NCI-H1417 treated with DMSO at 0.1 percent for 48 hours (cell line): ENCODE measurements at places on chromosomes 3 and 15.
A peak's percentile ranks its signal among the peaks of the same experiment; 100 is the strongest.

DNA sequence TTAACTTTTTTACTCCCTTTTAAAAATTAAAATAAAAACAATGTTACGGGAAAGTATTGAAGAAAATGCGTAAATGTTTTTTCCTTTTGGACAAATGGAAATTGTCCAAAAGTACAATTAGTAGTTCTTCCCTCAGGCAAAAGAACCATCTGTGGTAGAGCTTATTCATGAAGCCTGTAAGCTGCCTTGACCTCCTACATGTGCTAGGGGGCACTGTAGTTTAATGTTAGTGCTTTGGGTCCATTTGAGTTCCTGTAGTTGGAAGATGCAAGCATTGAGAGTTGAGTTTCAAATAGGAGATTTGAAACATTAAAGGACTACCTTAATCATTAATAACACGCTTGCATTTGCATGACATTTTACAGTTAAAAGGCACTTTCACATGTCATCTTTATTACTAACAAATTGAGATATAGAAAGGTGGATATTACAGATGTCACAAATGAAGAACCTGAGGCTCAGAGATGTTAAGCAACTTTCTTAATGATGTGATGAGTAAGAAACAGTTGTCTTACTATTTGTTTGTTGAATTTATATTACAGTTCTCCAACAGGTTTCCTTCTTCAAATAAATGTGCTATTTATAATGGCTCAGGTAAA lies 1.8 kb upstream of the ZNF385D start:
- peak; percentile 13 for DNase-seq

GRCh38 chr3:195892105-195893043 lies 16.0 kb downstream of the TNK2 start:
- no peak for DNase-seq

GRCh38 chr15:45801543-45801942 lies 166.7 kb downstream of the SQOR start:
- DNase-seq = no peak

DNA sequence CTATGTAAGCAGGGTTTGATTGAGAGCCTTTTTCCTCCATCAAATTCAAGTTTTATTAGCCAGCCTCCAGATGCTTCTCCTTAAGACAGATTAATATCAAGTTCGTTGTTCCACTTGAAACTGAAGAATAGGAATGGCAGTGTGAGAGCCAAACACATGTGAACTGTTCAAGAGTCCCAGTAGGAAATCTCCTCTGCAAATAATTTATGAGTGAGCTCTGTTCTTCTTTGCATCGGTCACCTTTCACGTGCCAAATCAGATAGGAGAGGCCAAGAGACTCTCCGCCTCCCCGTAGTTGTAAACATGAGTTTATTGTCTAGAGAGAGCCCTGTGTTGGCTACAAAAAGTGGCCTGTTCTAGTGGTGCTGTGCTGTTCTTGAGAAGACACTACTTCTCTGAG lies 372.1 kb upstream of the NR2F2 start:
- no peak for DNase-seq

DNA sequence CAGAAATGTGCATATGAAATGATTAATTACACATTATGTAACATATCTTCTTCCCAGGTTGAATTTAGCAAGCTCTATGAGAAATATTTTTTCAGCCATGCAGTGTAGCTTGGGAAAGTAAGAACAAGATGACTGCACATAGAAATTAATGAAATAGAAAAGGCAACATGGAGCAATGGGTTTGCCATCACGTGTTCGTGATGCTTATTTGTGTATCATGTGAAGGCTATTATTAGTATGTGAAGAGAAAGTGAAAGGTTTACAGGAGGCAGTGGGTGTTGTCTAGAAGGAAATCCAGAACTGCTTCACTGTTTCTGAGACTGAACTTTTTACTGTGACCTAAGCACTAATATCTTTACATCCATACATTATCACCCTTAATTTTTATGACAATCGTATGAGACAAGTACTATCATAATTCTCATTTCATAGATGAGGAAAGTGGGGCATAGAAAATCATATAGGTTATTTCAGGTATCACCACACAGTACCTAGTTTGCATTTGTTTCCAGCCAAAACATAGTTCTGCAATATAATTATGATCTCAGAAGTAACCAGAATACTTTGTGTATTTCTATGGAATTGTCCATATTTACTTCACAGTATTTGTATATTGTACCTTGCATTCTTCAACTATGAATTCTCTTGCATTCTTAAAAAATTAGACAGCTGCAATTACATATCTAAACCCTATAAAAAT lies 14.9 kb downstream of the SERPINI1 start:
- no peak for DNase-seq

GRCh38 chr3:72123908-72124441 lies 339.0 kb upstream of the PROK2 start:
- no peak for DNase-seq

GRCh38 chr3:112355307-112355687 lies 22.3 kb downstream of the CD200 start:
- no peak for DNase-seq

DNA sequence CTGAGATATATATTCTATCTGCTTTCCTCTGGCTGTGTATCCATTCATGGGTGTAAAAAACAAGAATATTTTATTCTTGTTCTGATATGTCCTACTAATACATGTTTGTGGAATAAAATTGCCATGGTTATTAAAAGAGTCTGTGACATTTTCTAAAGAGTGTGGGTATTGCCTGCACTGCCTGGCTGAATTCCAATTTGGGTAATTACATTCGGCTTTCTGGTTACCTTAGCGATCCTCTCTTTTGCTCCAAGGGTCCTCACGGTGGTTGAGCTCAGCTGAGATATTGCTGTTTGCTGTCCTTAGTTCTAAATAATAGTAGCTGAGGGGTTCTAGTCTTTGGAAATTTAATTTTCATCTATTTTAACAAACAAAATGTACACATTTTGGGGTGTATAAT lies 301.4 kb upstream of the DNAJC19 start:
- DNase-seq = no peak

- DNase-seq = peak; percentile 31
Observed at GRCh38 chr15:58355382-58355971, 76.3 kb upstream of the LIPC start.

DNA sequence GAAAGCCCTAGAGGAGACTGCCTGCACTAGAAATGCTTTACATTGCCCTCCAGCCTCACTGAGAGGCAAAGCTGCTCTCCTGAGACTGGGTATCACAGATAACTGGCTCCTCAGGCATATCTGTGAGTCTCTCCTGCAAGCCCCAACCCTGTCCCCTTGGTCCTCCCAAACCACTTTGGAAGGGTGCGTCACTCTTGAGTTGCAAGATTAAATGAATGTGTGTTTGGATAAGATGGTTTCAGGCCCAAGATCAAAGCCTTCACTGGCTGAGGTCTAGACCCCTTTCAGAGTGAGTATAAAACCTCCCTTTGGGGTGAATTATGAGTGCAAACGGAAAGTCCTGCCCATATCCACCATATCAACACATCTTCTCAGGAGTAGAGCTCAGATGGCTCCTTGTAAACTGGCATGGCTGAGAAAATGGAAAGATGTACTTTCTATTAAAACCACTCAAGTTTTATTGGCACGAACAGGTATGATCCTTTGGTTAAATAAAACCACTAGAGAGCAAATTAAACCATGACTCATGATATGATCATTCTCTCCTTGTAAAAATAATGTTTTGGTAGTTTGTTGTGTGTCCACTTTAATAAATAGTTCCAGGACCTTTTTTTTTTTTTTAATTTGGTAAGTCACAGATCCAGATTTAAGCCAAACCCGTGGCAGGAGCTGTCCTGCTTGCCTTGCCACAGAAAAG lies 164.0 kb downstream of the CHST2 start:
- DNase-seq = no peak
